ENCODE measurements at places on chromosomes 5 and 9.
A peak's percentile ranks its signal among the peaks of the same experiment; 100 is the strongest.

GRCh38 chr9:27442464-27442863 is 81.6 kb upstream of the IFNK start:
- no peak for DNase-seq

DNA sequence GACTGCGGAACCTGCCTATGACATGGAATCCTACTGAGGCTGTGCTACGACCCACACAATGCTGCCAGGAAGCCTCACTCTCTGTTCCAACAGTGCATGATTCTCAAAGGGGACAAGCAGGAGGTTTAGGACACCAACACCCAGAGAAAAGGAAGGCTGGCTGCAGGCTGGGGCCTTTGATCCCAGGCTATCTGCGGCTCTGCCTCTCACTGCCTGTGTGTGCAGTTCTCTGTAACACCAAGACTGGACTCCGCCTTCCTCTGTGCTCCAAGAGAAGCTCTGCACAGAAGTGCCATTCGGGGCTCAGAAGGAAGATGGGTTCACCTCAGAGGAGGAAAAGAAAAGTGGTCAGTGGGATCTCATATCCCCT is 20.5 kb downstream of the ANKH start:
- DNase-seq = no peak

DNA sequence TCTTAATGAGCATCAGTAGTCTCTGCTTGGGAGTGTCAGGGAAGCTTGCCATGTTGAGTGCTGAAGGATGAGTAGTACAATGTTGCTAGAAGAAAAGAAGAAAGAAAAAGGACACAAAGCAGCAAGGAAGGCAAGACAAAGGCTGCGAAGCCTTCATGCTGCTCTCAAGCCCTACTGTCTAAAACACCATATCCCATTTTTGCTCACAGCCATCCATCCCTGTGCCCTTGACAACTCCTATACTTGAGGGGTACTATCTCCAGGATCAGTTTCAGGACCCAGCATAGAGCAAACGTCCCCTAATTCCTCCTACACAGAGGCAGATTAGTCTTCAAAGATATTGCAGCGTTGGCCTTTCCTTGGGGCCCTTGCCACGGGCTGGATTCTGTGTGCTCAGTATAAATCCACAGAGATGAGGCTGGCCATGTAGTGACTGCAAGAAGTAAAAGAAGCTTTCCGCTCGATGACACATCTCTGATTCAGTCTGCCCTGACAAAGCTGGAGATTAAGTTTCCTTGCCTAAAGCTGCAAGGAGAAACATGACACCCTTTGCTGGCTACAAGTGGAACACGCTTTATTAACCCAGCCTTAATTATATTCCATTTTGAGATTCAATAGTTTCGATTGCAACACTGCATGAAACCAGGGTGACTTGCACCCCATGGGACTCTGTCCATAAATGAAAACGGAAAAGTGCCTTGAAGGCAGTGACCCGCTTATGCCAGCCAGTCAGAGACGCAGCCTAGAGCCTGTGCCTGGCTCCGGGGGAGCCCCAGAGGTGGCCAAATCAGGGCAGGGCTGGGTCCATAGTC is 304.6 kb downstream of the ACTL7B start:
- DNase-seq = no peak

DNA sequence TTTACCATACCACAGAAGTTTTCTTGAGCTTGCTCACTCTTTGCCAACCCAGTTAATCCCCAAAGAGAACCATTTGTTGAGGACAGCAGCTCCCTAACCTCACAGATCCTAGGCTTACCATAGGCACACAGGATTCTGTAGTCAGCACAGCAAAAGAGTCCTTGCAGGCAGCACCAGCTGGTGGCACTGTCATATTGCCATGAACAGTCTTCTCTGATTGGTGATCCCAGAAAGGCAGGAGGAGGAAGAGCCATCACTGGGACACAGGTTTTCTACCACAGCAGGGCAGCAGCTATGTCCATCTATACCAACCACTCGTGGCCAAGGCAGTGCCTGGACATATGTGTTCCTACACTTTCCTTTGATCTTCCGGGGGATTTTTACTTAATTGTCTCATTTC is 297.1 kb upstream of the CD180 start:
- peak; percentile 59 for DNase-seq

DNA sequence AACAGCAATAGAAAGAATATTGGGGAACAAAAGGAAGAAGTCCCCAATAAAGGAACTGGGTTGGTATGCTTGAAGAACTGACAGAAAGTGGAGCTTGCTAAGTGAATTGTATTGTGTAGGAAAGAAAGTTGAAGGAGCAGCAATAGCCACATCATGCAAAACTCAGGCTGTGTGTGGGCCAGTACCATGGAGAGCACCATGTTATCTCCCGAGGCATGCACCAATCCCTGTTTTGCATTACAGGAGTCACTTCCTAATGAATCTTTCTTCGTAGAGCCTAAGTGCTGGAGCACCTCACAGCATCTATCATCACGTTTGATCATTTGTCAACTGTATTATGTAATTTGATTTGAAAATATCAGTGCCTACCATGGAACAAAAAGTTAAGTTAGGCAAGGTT is 137.7 kb upstream of the NMUR2 start:
- DNase-seq = peak; percentile 6

DNA sequence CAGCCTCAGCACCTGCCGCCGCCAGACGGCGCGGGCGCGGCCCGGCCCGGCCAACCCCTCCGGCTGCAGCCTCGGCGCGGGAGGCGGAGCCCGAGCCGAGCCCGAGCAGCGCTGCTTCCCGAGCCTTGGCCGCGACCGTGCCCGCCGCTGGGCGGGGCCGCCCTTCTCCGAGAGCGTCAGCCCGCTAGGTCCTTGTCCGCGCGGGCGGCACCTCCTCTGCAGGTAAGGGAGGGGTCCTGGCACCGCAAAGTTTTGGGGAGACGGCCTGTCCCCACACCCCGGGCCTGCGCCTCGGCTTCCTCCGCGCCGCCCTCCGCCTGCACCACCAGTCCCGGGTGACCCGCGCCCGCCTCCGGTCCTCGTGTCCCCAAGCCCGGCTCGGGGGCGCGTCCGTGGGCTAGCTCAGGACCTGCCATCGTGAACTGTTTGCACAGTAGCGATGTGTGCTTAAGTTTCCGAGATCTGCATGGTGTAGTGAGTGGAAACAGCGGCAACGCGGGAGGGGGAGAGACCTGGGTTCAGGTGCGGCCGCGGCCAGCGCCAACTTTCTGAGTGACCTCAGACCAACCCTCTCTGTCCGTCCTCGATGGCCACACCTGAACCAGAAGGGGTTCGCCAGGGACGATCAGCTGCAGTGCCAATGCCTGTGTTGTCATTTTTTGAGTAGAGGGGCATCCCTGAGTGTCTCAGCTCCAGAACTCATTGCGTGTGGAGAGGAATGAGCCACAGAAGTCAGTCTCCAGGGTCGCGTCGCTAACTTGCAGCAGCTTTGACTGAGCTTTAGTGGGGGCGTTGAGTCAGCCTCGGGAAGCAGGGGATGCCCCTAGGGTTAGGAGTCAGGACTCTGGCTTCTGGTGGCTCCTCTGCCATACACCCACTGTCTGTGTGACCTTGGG is at the start of gene FRMPD1:
FRMPD1 (plus strand) TSS at position 82 of the 896 bp plus-strand sequence. CDS start 41,688 bp downstream, outside the sequence.
- peak; percentile 25 for DNase-seq

- DNase-seq = no peak
These were observed 25.5 kb downstream of the AGTPBP1 start for GRCh38 chr9:85716031-85716877.

- no peak for DNase-seq
These were observed 250.0 kb upstream of the TNC start for GRCh38 chr9:115367780-115368525.

DNA sequence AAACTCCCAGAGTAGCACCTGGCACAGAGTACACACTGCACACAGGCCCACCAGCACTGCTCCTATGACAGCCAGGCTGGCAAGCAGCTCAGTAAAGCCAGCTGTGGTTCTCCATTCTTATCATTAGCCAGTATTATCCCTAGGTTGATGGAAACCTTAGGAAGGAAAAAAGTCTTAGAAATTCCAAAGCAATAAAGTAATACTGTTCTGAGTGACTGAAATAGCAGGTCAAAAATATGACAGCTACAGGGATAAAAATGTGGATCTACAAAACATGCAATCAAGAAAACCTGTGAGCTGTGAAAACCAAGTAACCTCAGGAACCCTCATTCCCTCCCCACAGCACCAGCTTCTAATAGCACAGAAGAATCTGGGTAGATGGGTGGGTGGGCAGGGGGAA is 403.5 kb downstream of the SPOCK1 start:
- no peak for DNase-seq

DNA sequence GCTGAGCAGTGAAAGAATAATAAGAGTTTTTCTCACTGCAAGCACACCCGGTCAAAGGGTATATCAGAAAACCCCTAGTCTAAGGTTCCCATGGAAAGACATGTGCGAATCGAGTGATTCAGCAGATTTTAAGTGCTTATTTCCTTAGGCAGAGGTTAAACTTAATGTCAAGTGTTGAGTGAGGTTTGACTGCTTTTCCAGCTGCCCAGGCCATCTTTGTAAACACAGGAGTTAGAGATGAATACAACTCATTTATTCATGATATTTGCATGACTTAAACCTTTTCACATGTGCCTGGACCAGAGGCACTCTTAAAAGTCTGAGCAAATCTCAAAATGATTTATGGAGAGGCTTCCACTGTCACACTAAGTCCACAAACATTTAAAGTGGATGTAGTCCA is 137.8 kb upstream of the RGMB start:
- no peak for DNase-seq

GRCh38 chr5:73027361-73027760 is 71.5 kb downstream of the FCHO2 start:
- no peak for DNase-seq

GRCh38 chr9:128215491-128216409 is 12.6 kb downstream of the DNM1 start:
- DNase-seq = no peak

DNA sequence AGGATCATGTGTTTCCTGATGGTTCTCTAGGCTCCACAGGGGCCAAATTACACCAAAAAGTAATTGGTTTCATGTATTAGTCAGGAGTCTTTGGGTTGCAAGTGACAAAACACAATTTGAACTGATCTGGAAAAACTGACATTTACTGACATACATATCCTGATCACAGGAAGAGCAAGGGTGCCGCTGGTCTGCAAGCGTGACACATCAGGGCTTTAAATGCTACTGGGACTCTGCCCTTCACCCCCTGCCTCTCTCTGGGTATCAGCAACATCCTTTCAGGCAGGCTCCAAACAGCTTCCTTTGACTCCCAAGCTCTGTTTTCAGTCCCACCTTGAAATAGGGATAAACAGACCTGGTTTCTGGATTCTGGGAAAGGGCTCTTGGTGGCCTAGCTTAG is 197.5 kb downstream of the PALM2AKAP2 start:
- no peak for DNase-seq

DNA sequence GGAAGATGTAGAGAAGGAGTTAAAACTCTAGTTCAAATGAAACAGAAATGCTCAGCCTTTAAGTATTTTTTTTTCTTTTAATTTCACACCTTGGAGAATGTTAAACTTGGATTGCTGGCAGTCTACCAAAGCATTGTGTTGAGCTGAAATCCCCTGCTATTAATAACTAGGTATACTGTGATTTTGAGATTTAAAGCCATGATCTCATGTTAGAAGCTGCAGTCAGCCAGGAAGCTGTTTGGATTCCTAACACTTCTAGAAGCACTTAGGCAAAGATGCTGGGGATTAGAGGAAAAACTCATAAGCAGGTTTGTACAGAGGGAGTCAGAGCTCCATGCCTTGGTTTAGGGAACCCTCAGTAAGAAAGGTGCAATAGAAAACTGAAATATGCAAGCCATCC is 141.4 kb downstream of the KIF4B start:
- DNase-seq = no peak

DNA sequence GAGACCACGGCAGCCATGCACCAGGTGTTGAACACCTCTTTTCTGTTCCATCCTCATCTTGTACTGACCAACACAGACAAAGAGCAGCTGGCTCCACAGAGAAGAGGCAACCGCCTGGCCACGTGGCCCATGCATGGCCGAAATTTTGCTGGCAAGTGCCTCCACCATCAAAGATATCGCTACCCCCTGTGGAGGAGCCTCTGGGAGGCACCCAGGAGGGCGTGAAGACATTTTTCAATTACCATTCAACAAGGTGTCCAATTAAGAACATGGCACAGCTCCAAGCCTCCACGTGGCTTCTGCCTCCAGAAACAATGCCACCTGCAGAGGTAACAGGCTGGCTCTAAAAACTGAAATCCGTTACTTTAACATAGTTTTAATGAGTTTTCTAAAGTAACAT is 54.4 kb upstream of the CKS2 start:
- DNase-seq = no peak

DNA sequence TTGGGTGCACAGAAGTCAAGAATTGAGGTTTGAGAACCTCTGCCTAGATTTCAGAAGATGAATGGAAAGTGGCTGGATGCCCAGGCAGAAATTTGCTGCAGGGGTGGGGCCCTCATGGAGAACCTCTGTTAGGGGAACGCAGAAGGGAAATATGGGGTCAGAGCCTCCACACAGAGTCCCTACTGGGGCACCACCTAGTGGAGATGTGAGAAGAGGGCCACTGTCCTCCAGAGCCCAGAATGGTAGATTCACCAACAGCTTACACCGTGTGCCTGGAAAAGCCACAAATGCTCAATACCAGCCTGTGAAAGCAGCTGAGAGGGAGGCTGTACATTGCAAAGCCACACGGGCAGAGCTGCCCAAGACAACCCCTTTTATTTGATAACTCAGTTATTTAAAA is 383.5 kb downstream of the TLE4 start:
- peak; percentile 15 for DNase-seq

GRCh38 chr5:35979715-35980114 is 11.5 kb downstream of the UGT3A1 start:
- DNase-seq = no peak

DNA sequence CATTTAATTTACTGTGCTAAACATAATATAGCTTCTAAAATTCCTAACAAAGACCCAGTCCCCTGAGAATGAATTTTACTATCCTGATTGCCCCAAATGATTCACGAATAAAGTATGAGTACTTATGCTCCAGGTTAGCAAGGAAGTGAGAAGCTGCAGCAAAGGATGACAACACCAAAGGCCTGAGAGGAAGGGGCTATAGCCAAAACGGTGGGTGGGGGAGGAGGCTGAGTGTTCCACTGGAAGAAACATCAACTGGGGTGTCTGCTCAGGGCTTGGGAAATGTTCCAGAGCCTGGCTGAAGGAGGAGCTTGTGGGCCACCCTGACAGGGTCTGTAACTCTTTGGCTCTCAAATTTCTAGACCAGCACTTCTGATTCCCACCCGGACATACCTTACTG is 157.3 kb downstream of the ADAMTS12 start:
- no peak for DNase-seq

GRCh38 chr5:153445875-153446579 is 44.4 kb upstream of the GRIA1 start:
- no peak for DNase-seq

- DNase-seq = no peak
These were observed 30.4 kb upstream of the KLF9 start for GRCh38 chr9:70444904-70445303.

Data from HT-29 (cell line).